ENCODE measurements at places on chromosomes 1 and 21.

GRCh38 chr1:18641005-18641941 is 10.6 kb downstream of the PAX7 start:
- no peak for DNase-seq

DNA sequence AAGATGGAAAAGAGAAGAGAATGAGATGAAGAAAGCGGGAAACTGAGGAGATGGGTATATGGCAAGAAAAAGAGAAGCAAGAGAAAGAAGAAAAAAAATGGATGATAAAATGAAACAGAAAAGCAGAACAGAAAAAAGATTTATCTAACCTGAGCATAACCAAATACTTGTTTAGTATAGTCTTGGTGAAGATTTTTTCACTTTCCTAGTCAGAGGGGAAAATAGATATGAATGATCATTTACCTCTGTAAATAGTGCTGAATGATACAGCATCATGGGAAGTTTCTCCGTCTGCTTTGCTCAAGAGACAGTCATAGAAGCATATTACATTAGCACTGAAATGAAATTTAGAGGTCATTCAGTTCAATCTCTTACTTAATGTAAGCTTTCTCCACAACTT is 36.1 kb upstream of the PLPPR4 start:
- no peak for DNase-seq

DNA sequence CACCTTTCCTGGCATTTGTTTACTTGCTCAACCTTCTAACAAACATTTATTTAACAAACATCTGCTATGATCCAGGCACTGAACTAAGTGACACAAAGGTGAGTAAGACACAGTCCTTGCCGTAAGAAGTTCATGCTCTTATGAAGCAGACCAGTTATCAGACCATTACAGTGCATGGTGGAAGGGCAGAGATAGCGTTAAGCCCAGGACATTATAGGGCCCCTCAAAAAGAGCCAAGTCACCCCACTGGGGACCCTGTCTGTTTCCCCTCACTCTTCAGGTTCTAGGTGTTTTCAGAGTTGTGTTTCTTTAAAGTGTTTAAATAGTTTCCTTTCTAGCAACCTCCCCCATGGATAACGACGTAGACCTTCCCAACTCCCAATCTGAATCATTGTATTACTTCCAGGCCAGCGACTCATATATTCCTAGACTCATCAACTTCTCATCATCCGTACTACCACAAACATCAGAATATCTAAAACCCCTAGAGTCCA is 39.3 kb downstream of the TCP10L start:
- DNase-seq = no peak

- no peak for DNase-seq
These were observed 26.3 kb downstream of the PCSK9 start for GRCh38 chr1:55065648-55066047.

DNA sequence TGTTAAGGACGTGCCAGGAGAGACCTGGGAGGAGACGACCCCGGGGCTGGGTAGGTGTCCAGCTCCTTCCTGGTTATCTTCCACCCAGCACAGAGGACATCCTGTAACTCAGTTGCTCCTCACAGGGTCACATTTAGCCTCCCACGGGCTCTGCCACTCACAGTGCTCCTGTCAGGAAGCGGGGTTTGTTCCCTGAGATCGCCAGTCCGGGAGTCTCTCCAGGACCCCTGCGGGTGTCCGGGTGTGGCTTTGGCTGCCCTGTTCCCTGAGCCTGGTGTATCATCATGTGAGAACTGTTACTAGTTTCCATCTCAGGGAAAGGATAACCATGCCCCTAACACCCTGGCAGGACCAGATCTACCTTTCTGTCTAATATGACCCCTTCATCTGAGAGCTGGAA is 158.2 kb upstream of the RUNX1 start:
- no peak for DNase-seq

GRCh38 chr1:83083589-83084224 is 915.2 kb downstream of the TTLL7 start:
- no peak for DNase-seq

GRCh38 chr1:32353431-32353830 is 8.9 kb downstream of the FAM229A start:
- DNase-seq = no peak

- no peak for DNase-seq
These were observed 246.3 kb downstream of the SIPA1L2 start for GRCh38 chr1:232383455-232384123.

DNA sequence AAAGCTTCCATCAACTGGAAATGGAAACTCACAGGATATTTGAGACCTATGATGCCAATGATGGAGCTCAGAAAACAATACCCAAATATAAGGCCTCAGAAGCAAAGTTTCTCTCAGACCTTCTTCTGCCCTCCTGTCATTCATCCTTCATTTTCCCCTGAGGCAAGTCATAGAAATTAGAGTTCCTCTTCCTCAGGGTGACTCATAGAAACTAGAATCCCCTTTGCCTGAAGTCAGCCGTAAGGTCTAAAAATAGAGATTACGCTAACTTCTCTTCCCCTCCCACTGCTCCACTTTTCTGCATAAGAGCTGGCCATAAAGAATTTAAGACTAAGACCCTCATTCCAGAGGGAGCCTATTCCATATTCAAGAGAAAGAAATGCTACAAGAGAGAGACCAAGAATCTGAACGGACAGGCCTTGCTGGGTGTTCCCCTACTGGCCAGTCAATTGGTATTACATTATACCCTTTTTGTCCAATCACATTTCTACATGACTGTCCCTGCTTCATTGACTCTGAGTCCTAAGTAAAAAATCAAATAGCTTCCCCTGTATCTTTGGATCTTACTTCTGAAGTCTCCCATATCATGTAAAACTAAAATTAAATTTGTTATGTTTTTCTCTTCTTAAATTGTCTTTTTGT is 994.9 kb downstream of the ADGRL2 start:
- no peak for DNase-seq

DNA sequence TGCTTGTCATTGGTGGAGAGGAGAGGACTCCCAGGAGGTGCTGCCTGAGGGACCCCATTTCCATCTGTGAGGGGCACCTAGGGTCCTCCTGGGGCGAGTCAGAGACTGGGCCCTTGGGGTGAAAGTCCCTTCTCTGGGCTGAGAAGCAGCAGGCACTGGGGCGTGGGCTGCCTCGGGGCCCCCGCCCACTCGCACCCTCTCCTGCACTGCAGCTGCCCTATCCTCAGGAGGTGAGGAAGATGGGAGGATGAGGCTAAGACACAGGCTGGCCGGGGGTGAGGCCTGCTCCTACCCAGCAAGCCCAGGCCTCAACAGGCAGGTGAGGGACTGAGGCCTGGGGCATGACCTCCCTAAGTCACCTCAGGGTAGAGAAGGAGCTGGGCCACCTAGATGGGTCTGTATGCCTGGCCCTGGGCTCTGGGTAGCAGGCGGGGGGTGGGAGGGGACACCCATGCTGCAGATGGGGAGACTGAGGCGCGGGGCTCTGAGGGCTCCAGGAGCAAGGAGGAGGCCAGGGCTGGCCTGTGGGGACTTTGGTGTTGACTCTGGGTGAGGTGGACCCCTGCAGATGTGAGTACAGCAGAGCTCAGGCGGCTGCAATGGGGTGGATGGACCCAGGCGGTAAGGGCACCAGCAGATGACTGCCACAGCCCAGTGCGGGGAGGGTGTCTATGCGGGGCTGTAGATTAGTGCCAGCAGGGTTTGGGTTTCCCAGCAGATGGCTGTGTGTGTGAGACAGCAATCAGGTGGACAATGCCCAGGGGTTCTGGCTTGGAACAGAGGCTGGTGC is 10.4 kb upstream of the ZNF669 start:
- DNase-seq = no peak

DNA sequence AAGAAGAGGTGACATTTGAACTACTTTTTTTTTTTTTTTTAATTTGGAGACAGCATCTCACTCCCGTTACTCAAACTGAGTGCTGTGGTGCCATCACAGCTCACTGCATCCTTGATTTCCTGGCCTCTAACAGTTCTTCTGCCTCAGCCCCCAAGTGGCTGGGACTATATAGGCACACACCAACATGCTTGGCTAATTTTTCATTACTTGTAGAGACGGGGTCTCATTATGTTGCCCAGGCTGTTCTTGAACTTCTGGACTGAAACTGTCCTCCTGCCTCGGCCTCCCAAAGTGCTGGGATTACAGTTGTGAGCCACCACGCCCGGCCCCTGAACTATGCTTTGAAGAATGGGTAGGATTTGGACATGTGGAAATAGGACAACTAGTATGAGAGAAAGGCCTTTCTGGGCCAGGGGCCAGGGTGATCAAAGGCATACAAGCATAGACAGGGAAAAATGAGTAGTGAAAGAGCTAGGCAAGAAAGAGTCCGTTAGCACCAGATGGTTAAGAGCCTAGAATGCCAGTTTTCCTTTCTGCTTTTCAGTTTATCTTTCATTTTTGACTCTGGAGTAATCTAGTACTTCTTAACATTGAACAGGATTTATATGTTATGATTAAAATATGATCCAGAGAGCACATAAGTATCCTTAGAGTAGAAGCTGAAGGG is 6.3 kb downstream of the RABGAP1L start:
- DNase-seq = no peak

GRCh38 chr1:162214202-162214601 is 144.7 kb downstream of the NOS1AP start:
- DNase-seq = no peak

DNA sequence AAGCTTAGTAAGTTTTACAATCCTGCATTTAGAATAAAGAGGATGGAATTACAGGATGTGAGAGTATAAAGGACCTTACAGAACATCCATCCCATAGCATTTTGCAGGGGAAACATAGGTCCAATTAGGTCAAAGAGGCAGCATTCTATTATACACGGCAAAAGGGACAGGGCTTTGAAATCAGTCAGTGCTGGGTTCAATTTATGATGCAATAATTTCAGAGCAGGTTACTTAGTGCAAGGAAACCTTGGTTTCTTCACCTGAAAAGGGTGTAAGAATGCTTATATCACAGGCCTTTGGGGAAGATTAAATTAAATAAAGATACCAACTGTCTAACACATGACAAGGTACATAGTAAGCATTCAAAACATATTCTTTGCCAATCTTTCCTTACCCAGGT is 17.1 kb upstream of the NTNG1 start:
- no peak for DNase-seq

- no peak for DNase-seq
These were observed 30.4 kb upstream of the DISP3 start for GRCh38 chr1:11448373-11449099.

DNA sequence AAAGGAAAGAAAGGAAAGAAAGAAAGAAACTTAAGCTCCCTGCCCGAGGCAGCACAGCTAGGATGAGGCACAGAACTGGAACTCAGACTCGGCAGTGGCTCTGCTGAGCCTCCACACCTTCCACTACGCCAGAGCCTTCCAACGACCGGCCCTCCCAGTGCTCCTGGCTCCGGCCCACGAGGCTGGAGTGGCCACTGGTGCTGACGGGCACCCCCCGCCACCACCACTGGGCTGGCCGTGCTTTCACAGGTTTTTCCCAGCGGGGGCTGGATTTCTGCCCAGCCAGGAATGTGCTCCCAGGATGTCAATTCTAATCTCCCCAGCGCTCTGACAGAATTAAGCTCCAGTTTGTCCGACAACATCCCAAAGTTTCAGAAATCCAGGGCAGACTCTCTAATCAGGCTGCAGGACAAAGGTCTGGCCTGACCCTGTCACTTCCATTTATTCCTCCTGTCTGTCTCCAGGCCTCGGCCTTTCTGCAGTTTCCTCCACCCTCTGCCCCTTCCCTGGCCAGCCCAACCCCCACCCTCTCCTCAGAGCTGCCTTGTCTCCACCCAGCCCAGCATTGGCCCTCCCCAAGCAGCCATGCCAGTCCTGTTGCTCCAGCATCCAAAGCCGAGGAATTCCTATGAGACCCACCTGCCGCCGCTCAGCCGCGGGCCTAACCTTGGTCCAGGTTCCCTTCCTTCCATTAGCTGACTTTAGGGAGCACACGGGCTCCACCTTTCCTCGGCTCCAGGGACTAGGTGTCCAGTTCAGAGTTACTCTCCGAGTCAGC is 81.9 kb downstream of the CASZ1 start:
- no peak for DNase-seq

- no peak for DNase-seq
These were observed 7.3 kb upstream of the TINAGL1 start for GRCh38 chr1:31568895-31569595.

- no peak for DNase-seq
These were observed 1.8 kb downstream of the CCDC190 start for GRCh38 chr1:162859191-162859590.

Data from SIG-M5 (cell line).